ENCODE measurements at places on chromosomes 11 and 22.

GRCh38 chr11:13288375-13289029 lies 10.9 kb downstream of the BMAL1 start:
- DNase-seq, result no peak

- no peak for DNase-seq
These were observed 85.1 kb downstream of the PHF21B start for GRCh38 chr22:44924710-44925109.

GRCh38 chr11:70604630-70605467 lies 206.5 kb downstream of the CTTN start:
- no peak for DNase-seq

- no peak for DNase-seq
These were observed 101.9 kb downstream of the ARL14EP start for GRCh38 chr11:30424844-30425243.

DNA sequence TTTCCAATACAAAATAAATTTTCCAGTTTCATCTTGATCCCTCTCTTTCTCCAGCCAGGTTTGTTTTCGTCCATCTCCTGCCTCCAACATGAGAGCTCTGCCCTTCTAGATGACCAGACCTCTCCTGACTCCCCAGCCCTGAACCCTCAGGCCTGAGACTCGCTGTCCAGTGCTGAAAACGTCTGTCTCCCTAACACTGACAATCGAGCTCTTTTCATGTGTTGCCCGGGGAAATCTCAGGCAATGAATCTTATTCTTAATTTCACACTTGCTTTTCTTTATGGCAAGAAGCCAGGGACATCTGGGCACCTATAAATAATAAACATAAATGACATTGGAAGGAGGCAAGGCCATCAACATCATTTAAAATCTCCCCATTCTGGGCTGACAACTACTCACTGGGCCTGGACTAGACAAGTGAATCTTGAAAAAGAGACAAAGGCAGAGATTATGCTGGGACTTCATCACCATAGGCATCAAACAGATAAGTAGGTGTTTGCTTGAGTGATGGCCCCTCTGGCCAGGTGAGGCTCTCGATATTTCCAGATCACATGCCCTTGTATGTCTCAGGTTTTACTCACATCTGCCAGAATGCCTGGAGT lies 274.5 kb upstream of the B3GAT1 start:
- DNase-seq, result no peak

DNA sequence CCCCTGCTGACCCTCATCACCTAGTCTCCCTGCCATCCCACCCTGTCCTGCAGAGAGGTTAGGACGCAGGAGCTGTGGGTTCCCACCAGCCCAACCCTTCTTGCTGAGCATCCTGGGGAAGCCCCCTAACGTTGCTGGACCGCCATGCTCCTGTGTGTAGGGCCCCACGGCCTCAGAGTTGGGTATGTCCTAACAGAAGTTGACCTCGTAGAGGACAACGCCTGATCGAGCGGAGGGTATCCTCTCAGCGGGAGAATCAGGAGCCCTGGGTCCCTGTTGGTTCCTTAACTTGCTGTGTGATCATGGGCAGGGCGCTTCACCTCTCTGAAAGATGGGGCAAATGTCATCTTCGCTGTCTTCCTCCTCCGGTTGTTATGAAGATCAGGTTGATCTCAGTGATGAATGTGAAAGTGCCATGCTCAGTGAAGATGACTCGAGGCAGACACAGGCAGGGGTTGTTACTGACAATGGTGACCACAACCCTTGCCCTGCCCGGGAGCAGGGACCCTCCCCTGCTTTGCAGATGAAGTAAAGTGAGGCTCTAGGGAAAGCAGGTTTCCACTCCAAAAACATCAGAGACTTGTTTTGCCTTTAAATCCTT lies 19.3 kb upstream of the CD5 start:
- no peak for DNase-seq

DNA sequence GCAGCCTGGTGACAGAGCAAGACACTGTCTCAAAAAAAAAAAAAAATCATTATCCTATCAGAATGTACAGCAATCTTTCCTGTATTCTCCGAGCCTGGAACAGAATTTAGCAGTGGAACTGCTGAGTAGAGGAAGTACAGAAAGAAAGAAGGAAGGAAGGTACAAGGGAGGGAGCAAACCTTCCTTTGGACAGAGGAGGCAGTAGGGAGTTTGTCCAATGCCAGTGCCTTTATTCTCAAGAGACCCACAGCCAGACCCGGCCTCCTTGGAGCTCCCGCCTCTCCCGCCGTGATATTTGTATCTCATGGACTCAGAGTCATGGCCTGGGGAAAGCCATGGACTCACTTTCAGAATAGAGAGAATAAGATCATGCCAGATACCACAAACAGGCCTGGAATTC lies 37.7 kb upstream of the LRRC55 start:
- DNase-seq, result no peak

DNA sequence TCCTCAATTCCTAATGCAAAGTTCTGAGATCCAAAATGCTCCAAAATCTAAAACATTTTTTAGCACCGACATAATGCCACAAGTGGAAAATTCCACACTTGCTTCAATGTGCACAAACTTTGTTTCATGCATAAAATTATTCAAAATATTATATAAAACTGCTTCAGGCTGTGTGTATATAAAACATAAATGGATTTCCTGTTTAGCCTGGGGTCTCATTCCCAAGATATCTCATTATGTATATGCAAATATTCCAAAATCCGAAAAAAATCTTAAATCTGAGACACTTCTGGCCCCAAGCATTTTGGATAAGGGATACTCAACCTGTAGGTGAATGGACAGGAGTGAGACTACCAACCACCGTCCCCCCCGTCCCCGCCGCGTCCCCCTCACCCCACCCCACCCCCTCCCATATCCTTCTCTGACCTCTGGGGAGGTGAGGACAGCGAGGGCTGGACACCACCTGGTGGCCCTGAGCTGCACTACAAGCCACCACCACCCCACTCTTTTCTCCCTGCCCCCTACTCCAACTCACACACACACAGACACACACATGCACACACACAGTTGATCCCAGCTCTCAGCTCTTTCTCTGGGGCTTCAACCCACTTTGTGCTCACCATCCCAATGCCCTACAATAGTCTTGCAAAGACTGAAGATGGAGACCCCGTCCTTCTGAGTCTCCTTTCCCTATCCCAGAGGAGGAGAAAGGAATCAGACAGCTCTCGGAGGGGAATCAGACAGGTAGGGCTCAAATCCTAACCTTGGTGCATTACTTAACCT lies 101.0 kb downstream of the PDE2A start:
- no peak for DNase-seq

GRCh38 chr22:29641700-29642330 lies 38.4 kb downstream of the NF2 start:
- DNase-seq, result no peak

DNA sequence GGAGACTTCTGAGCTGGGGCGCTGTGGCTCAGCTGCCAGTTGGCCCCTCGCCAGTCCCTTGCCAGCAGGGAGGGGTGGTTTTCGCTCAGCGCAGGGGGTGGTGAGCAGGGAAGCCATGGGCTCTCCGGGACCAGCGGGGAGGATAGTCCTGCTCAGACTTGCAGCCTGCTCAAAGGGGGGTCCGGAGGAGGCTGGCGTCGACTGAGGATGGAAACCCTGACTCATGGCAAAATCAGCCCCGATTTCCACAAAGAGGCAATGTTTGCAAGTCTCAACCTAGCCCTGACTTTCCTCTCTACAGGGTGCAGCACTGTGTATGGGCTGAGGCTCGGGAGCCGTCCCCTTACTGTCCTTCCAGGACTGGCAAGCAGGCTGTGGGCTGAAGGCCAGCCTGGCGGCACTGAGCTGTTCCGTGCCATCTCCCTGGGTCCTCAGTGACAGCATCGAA lies 35.1 kb downstream of the FBLN1 start:
- no peak for DNase-seq

DNA sequence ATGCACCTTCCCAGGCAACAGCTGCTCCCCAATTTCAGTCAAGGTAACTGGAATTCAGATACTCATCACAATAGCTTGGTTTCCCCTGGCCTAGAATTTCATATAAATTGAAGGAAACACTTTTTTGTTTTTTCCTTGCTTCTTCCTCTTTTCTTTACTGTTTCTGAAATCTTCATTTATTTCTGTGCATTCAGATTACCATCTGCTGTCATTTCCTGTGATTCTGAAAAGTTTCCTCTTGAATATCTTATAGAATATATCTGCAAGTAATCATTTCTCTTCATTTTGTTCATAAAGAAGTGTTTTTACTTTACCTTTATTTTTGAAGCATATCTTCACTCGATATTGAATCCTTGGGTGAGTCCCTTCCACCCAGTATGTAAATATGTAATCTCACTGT lies 85.3 kb downstream of the GAB4 start:
- DNase-seq, result no peak

DNA sequence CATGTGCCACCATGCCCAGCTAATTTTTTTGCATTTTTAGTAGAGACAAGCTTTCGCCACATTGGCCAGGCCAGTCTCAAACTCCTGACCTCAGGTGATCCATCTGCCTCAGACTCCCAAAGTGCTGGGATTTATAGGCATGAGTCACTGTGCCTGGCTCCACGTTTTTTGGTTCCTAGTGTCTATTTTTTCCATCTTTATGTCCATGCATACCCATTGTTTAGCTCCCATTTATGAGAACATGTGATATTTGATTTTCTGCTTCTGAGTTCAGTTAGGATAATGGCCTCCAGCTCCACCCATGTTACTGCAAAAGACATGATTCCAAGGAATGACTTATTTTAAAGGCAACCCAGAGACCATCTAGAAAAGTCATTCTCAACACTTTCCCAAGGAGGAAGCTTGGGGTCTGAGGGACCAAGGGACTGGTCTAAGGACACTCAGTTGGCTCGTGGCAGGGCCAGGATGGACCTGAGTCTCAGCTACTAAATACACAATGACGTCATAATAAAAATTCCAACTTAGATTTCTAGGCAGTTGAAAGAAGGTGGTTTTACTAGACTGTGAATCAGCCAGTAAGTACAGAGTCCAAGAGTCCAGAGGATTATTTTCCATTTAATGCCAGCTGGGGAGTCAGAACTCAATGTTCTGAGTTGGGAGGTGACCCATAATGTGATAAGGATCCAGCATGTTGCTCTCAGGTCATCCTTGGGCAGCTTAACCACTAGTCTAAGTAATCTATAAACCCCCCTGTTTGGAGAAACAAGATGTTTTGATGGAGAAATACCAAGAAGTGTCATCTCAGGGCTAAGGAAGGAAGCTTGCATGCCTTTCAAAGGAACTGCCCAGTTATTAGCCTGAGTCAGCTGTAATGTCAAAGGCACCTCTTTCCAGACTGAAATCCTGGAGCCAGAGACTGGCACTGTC lies 39.4 kb downstream of the ABTB2 start:
- no peak for DNase-seq

- DNase-seq, result no peak
These were observed 79.5 kb downstream of the ST3GAL4 start for GRCh38 chr11:126434950-126435335.

DNA sequence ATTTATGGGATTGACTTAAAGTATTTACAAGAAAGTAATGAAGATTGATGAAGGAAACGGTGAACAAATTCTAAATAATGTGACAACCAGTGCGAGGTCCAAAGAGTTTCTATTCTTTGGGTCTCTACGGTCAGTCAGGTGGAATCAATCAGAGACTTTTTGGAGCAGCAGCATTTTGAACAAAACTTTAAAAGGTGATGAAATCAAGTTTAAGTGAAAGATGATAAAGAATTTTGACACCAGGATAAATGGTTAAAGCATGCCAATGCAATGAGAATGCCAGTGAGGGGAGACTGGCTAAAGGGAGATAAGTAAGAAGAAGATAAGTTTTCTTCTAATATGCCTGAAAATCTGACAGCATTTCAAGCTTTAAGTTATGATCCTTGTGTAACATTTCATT lies 67.9 kb downstream of the DCUN1D5 start:
- no peak for DNase-seq

DNA sequence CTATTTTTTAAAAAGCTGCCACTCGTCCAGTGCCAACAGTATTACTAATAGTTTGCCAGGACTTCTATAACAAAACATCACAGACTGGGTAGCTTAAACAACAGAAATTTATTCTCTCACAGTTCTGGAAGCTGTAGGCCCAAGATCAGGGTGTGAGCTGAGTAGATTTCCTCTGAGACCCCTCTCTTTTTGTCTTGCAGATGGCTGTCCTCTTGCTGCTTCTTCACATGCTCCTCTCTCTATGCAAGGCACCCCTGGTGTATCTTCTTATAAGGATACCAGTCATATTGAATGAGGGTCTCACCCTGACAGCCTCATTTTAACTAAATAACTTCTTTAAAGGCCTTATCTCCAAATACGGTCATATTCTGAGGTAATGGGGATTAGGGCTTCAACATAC lies 390.9 kb downstream of the DLG2 start:
- no peak for DNase-seq

GRCh38 chr11:27242591-27242990 lies 120.4 kb downstream of the CCDC34 start:
- DNase-seq, result no peak

- DNase-seq, result no peak
These were observed 26.2 kb downstream of the RRP7A start for GRCh38 chr22:42493393-42493792.

GRCh38 chr22:43400449-43400848 lies 11.4 kb upstream of the MPPED1 start:
- DNase-seq, result no peak

- no peak for DNase-seq
These were observed 30.4 kb downstream of the PAAF1 start for GRCh38 chr11:73907191-73907590.

GRCh38 chr11:67486481-67487195 lies 3.8 kb downstream of the AIP start:
- peak; percentile 75 for DNase-seq

DNA sequence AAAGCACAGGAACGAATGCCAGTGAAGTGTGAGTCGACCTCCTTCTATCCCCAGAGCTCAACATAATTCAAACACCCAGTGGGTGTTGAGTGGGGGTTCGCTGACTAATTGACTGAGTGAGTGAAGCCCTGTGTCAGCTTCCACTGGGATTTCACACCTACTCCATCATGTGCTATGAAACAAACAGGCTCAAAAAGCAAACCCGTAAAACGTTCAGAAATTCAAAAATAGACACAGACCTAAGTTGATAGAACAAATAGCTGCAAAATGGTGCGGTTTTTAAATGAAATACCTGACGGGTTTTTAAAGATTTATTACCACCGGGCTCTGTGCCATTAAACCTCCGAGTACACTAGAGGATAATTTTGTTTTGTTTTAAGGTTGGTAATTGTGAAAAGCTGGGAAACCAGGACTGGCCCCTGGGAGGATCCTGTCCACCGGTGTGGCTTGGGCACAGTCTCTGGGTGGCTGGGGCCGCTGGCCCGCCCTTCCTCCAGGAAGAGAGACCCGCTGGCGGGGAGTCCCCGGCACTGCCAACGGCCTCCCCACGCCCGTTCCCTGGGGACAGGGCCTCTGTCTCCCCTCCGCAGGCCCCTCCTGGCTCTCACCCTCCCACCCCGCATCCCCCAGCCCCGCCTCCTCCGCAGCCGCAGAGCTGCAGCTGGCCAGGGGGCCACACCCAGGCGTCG lies 13.6 kb downstream of the KCNJ5 start:
- peak; percentile 41 for DNase-seq

GRCh38 chr11:114141863-114142580 lies 82.5 kb downstream of the ZBTB16 start:
- no peak for DNase-seq

GRCh38 chr11:113528982-113529381 lies 53.8 kb upstream of the DRD2 start:
- DNase-seq, result no peak
